ENCODE measurements at places on chromosomes 11 and 22.
A peak's percentile ranks its signal among the peaks of the same experiment; 100 is the strongest.

- no peak for DNase-seq
Observed at GRCh38 chr11:105670811-105671210, 60.9 kb downstream of the GRIA4 start.

DNA sequence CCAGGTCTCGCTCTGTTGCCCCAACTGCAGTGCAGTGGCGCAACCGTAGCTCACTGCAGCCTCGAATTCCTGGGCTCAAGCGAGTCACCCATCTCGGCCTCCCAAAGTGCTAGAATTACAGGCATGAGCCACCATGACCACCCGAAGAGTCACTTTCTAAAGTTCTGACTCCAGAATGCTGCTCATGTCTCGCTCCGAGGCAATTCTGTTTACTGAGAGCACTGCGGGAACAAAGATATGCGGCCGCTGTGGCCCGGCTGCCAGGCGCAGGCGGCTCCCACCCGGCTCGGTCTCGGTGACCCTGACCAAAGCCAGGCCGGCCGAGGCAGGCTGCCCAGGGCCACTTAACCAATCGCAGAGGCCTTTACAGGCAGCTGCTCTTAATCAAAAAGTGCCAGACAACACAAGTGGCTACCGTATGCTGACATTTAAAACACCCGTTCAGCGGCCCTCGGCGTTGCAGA is 78.7 kb downstream of the PHF21B start:
- DNase-seq, result no peak

DNA sequence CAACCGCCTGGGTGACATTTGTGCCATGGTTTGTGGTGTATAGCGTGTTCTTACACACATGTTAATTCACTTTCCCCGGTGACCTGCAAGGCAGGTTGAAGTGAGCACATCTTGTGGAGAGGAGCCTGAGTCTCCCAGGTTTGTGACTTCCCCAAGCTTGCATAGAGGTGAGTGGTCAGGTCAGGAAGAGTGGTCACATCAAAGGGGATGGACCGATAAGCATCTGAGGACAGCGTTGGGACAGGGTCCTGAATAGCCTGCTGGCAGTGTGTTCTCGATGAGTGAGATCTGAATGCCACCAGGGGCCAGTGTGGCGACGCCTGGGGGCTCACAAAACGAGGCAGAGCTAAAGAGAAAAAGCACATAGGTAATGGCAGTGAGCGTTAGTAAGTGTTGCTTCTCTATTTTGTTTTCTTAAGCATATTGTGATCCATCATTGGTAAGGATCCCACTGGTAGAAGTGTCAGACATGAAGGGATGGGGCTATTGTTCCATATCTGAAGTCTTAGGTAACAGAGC is 154.6 kb downstream of the GRIK4 start:
- DNase-seq, result peak; percentile 37

- DNase-seq, result no peak
Observed at GRCh38 chr11:91857179-91857578, 367.4 kb upstream of the FAT3 start.

- no peak for DNase-seq
Observed at GRCh38 chr11:42049650-42050049, 590.2 kb upstream of the LRRC4C start.

DNA sequence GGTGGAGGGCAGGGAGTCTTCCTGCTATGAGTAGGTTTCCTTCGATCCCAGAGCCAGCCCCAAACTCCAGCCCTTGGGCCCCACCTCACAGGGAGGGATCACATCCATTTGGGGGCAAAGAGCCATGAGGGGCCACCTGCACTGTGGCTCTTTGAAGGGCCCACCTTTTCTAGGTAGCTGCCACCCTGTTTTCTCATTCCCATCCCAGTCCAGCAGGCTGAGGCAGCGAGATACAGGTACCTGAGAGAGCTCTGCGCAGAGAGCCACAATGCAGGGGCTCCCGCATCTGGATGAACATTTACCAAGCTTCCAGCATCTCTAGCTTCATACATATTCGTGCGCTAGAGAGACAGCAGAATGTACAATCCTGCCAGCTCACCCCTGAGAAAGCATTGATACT is 16.3 kb downstream of the FXYD6 start:
- DNase-seq, result no peak

DNA sequence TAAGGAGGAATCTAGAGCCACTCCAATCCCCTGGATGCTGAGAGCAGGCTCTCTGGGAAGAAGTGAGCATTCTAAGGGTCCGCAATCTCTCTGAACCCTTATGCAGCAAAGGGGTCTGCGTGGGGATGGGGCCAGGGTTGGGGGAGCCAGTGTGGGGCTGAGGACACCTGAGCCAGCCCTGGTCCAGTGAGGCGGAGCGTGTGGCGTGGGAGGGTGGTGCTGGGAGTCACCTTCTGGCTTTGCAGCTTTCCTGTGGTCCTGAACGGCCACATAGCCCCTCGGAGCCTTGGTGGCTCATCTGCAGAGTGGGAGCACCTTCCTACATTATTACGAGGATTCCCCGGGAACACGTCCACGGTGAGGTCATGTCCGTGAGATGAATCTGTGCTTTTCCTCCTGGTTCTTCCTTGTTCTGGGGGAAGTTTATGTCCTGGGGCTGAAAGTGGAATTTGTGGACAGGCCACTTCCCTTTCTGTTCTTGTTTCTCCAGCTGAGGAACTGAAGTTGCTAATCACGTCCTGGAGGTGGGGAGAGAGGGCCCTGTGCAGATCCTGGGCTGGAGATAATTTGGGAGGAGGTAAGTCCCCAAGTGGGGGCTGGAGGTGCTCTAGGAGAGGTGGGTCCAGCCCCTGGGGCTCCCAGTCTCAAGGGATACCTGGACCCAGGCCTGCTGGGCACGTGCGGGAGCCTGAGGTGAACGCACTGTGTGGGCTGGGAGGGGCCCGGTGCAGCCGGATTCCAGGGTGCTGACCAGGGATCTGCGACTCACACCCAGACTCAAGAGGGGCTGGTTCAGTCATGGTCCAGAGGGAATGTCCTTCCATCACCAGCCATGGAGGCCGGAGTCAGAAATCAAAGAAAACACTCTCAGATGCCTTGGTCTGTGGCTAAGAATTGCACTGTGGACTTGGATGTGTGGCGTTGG is 6.1 kb downstream of the MRGPRE start:
- no peak for DNase-seq

- DNase-seq, result no peak
Observed at GRCh38 chr22:49894322-49895054, 23.8 kb downstream of the ALG12 start.

DNA sequence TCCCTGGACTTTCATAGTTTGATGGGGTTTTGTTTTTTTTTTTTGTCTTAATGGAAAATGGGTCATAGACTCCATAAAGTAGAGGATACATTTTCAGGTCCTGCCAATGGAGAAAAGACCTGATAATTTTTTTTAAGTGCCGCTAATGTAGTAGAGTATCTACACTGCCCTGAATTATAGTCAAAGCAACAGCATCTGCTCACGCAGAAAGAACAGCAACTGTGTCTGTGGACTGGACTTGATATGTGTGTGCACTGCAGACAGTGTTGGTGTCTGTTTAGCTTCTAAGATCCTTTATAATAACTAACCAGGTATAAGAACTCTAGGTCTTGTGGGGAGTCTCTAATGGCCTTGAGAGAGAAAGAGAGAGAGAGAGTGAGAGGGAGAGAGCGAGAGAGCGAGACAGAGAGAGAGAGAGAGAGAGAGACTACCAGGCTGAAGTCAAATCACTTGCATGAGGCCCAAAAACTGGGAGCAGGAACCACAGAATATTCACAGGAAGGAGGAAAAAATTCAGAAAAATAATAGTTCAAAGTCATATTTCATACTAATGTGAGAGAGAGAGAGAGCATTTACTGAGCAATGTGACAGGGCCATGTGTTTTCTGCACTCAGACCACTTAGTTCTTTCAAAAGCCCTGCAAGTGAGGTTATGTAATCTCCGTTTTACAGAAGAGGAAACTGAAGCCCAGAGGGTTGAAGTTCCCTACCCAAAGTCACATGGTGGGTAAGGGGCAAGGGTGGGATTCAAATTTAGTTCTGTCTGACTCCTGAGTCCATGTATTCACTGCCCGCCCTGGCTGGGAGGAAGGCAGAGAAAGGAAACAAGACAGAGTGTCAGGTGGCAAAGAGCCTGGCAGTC is 8.6 kb upstream of the MIAT start:
- peak; percentile 32 for DNase-seq

DNA sequence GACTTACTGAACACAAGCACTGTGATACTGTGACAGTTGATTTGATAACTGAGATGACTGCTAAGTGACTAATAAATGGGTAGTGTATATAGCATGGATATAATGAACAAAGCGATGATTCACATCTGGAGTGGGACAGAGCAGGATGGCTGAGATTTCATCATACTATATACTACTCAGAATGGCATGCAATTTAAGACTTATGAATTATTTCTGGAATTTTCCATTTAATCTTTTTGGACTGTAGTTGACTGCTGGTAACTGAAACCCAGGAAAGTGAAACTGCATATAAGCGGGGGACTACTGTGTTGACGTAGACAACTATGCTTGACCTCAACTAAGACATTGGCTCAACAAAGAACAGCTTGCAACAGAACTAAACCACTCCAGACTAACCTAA is 20.0 kb upstream of the NUCB2 start:
- DNase-seq, result no peak

- no peak for DNase-seq
Observed at GRCh38 chr11:69462106-69462951, 19.1 kb upstream of the LINC01488 start.

DNA sequence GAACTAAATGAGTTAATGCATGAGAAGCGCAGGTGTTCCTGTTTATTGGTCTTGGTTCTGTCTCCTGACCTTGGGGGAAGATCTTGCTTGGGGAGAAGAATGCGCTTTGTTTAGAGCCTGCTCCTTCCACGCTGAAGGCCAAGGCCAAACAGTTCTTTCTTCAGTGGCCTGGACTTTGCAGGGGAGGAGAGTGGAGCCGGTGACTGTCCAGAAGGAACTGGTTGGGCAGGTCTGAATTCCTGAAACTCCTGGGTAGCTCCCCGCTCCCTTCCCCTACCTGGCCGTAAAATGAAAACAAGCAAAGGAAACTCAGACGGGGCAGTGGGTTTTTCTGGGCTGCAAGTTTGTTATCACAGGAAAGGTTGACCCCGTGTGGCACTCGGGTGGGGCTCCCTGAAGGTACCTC is 3.6 kb downstream of the ARHGAP8 start:
- DNase-seq, result no peak

GRCh38 chr11:121426476-121427399 is 25.4 kb upstream of the SORL1 start:
- DNase-seq, result peak; percentile 70

DNA sequence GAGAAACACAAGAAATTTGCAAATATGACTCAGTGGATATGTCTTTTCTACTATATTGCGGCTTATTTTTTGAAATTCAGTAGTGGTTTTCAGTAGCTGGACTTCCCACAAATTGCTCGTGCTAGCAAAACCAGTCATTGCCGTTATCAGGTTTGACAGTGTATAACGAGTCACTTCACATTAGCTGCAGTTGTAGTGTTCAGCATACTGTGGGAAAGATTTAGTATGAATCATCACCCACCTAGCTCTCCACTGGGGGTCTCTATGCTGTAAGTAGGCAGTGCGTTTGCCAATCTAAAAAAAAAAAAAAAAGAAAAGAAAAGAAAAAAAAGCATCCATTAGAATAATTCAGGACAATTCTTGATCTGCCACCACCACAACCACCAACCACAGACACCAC is 1318.9 kb downstream of the LRRC4C start:
- no peak for DNase-seq

GRCh38 chr11:67615728-67616430 is 9.1 kb downstream of the NDUFV1 start:
- DNase-seq, result no peak

- no peak for DNase-seq
Observed at GRCh38 chr11:27912916-27913315, 195.0 kb downstream of the KIF18A start.

- no peak for DNase-seq
Observed at GRCh38 chr11:19201737-19202605, at the start of gene CSRP3. Gene CSRP3, minus strand, starts transcription at chr11:19201983. Its CDS starts 9,535 bp downstream, at chr11:19192448.

DNA sequence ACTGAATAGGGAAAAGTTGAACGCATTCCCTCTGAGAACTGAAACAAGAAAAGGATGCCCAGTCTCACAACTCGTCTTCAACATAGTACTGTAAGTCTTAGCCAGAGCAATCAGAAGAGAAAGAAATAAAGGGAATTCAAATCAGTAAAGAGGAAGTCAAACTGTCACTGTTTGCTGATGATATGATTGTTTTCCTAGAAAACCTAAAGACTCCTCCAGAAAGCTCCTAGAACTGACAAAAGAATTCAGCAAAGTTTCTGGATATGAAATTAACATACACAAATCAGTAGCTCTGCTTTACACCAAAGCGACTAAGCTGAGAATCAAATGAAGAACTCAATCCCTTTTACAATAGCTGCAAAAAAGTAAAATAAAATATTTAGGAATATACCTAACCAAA is 471.2 kb upstream of the CNTN5 start:
- DNase-seq, result no peak

- DNase-seq, result no peak
Observed at GRCh38 chr11:35112846-35113105, 26.2 kb upstream of the CD44 start.

GRCh38 chr11:108224911-108225786 is 2.3 kb downstream of the ATM start:
- DNase-seq, result peak; percentile 67

DNA sequence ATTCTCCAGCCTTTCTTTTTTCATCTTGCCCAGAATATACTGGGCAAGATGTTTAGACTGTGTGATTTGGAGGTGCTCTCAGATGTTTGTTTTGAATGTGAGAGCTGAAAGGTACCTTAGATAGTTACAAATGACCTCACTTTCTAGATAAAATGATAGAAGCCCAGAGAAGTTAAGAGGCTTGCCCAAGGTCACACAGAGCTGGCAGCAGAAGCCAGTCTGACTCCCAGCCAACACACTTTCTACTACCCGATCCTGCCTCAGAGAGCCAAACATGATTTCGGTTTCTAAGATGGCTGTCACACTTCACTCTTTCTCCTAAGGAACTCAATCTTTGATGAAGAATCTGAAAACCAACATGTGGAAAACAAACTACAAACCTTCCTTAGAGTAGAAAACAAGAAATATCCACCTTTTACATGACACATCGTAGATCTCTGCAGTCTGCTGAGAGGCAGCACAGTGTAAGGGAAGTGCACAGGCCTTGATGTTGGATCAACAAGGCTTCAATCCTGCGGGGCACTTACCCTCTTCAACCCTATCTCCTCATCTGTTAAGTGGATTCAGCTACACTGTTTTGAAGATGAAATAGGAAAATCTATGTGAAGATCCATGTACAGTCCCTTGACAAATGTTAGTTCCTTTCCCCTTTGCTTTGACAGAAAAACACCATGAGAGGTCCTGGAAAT is 58.6 kb downstream of the SYTL2 start:
- DNase-seq, result no peak

- DNase-seq, result no peak
Observed at GRCh38 chr11:93710239-93710638, 31.1 kb downstream of the TAF1D start.

DNA sequence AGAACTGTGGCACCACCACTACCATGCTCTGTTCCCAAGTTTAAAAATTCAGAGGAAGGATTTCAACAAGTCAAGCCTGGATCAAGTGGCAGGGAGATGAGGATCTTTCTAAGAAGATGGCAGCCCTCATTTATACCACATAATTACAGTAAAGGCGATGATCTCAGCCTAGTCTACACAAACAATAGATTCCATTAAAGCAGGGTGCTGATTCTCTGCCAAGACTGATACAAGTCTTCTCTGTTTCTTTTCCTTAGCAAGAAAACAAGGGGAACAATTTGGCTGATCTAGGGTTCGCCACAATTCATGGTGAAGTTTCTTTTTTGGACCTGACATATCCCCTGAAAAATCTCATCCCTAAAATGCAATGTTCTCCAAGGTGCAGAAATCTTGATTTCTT is 73.9 kb downstream of the PPFIBP2 start:
- DNase-seq, result no peak

- DNase-seq, result no peak
Observed at GRCh38 chr11:128260398-128260797, 327.0 kb downstream of the ETS1 start.

Measured in GM12865 (cell line).